ENCODE measurements at places on chromosomes 13 and 19.

DNA sequence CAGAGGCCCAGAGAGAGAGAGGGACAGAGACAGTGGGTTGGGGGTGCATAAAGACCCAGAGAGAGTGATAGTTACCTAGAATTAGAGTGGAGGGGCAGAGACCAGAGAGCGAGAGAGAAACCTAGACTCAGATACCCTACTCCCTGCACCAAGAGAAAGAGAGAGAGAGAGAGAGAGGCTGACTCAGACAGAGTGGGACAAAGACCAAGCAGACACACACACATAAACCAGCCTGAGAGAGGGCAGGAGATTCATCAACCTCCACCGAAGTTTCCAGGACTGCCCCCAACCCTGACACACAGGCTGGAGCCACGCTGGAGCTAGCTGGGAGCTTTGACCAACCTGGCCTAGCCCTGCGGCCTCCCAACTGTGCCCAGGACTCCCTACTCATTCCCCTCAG is 12.9 kb downstream of the SYT3 start:
- no peak for DNase-seq

DNA sequence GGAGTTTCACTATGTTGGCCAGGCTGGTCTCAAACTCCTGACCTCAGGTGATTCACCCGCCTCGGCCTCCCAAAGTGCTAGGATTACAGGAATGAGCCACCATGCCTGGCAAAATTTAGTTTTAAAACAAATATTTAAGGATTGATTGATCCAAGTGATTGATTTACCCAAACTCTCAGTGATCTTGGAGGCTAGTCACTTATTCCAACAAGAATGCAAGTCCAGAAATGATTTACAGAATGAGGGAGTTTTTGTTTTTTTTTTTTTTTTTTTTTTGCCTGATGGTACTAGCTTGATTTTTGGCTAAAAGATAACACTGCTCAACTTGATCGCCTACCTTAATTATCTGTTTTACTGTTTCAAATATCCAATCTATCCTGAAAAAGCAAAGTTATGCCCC is 5.7 kb upstream of the TEX26 start:
- DNase-seq: no peak

DNA sequence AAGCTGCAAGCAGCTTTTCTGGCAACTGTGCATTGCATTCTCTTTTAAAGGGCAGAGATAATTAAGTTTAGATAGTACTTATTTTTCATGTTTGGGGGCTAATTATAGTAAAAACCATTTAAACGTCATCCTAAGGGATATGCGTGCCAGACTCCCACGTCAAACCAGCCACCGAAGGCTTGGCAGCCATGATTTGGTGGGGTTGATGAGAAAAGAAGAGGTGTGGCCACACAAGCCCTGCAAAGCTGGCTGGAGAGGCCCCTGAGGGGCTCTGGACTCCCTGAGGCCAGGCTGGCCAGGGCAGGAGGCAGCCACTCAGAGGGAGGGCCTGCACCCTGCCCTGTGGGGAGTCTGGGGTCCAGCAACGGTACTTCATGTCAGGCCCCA is 17.5 kb downstream of the PEPD start:
- DNase-seq: no peak

DNA sequence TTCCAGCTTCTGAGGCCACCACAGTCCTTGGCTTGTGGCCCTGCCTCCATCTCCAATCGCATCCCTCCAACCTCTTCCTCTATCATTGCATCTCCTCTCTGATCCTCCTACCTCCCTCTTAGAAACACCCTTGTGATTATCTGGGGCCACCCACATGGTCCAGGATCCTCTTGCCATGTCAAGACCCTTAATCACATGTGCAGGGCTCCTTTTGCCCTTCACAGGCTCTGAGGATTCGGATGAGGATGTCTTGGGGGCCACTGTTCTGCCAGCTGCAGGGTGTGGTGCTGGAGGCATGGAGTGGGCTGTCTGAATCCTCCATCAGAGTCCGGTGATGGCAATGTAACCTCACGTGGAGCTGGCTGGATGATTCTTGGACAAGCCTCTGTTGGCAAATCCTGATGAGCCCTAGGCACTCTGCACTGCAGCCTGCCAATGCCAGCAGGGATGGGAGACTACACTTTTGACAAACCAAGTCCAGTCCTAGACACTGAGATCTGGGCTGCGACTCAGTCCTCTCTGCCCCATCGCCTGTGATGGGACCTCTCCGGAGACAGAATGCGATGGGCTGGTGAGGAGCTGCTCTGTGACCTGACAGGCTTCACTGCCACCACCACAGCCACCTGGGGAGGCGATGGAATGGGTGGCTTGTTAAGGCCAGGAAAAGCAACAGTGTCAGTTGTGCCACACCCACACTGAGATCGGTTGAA is 61.2 kb downstream of the CCDC70 start:
- no peak for DNase-seq

DNA sequence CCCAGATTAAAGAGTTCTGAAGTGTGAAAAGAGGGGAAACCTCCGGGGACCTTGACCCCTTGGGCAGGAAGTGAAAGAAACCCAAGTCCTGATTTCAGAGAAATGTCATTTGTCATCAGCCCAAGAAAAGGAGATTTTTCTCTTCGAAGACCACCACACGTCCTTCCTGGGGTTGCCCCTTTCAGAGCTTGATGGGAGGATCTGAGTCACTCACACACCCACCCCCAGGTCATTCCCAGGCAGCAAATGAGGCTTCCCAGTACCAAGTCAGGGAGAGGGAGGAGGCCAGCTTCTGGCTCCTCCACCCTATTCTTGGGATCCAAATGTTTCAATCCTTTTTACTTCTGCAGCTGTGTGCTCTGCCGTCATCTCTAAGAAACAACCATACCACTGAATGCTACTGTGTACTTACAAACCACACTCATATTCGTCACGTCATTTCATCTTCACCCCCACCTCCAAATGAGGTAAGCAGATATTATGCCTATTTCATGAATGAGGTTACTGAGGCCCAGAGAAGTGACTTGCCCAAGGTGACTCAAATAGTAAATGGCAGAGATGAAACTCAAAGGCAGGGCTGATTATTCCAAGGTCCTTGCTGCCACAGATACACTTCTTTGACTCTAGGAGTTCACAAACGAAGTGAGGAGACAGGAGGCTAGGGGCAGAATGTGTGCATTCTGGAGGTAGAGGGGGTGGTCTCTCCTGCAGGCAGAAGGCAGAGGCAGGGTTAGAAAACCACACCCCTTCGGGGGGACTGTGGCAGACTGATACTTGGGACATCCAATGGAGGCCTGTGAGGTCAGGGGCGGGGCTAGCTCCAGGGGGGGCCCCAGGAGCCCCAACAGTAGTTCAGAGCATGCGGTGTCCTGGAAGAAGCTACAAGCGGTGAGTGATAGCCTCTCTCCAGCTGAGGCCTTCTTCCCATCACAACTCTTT is 5.0 kb upstream of the KMT2B start:
- DNase-seq: no peak

- DNase-seq: no peak
Measured at GRCh38 chr13:49046002-49046401, 70.3 kb downstream of the FNDC3A start.

DNA sequence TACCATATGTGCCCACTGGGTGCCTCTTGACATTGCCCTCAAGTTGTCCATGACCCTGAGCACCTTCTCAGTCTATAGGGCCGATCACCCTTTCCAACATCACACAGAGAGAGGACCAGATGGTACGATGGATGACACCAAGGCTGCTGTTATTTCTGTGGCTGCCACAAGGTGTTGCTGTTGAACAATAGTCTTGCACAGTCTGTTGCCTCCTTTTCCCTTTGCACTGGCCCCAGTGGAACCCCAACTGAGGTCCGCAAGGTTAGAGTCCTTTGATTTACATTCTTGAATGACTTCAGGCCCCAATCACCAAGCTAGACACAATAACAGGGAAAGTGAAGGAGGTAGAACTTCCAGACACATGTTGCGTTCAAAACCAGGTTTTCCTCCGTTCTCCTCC is 52.0 kb downstream of the TINCR start:
- DNase-seq: no peak

DNA sequence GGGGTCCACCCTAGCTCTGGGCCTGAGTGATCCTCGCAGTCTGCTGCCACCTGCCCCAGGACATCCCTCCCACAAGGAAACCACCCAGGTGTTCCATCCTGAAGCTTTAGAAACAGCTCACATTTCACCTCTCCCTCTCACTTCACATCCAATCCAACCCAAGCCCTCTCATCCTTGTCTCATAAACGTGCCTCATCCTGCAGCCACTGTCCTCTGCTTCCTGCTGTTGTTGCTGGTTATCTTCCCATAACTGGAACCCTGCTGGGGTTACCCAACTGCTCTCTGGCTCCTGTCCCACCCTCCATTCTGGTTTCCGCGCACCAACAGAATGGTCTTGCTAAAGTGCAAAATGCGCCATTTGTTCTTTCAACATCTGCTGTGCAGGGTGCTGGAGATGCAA is 59.7 kb upstream of the MTIF3 start:
- peak; percentile 28 for DNase-seq

GRCh38 chr19:27792576-27793127 is 1420.3 kb downstream of the UQCRFS1 start:
- no peak for DNase-seq
